NCI-H2171 treated with DMSO at 0.1 percent for 48 hours (cell line): ENCODE measurements at places on chromosomes 1 and 21.
A peak's percentile ranks its signal among the peaks of the same experiment; 100 is the strongest.

GRCh38 chr1:76237211-76237610 lies 162.7 kb downstream of the ST6GALNAC3 start:
- DNase-seq, result no peak

DNA sequence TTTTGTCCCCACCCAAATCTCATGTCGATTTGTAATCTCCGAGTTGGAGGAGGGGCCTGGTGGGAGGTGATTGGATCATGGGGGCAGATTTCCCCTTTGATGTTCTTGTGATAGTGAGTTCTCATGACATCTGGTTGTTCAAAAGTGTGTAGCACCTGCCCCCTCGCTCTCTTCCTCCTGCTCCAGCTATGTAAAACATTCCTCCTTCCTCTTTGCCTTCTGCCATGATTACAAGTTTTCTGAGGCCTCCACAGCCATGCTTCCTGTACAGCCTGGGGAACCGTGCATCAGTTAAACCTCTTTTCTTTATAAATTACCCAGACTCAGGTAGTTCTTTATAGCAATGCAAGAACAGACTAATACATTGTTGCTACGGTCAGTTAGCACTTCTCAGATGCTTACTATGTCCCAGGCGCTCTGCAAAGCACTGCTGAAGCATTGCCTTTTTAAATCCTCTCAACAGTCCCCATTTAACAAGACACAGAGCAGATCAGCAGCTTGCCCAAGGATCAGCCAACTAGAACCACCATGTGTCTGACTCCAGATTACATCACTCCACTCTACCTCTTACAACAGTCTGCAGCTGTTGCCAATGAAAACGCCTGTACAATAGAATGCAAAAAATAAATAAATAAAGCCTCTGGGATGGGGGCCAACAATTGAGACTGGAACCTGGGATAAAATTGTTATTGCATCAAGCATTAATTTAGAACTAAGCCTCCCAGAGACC lies 52.4 kb upstream of the USP1 start:
- DNase-seq, result peak; percentile 98

DNA sequence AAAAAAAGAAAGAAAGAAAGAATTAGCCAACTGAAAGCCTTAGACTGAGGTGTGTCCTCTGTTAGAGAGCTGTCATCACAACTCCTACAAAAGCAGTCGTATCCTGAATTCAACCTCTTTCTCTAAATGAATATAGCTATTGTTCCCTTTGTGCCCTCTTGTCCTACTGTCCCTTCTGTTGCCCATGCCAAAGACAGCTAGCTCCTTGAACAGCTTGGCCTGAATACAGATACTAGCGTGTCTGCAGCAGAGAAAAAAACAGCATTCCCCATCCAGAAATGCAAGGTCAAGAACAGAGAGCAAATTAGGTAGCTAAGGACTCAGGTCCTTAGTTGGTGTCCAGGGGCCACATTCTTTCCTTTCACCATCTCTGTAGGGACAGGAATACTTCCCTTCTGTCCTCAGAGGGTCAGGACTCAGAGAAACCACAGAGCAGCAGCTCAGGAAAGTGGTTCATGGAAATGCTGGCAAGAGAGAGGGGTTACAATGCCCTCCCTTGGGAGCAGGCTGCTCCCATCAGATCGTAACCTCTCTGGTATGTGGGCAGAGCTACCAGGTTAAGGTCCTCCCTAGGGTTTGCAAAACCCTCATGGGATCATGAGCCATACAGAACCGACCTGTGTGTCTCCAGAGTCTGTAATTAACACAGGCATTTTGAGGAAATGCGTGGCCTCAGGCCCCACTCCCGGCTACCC lies 1.8 kb upstream of the ZBTB48 start:
- DNase-seq, result no peak

GRCh38 chr1:192852001-192852947 lies 43.4 kb downstream of the RGS2 start:
- DNase-seq, result no peak

- peak; percentile 13 for DNase-seq
These were observed 430.6 kb upstream of the DAB1 start for GRCh38 chr1:57854436-57854835.

DNA sequence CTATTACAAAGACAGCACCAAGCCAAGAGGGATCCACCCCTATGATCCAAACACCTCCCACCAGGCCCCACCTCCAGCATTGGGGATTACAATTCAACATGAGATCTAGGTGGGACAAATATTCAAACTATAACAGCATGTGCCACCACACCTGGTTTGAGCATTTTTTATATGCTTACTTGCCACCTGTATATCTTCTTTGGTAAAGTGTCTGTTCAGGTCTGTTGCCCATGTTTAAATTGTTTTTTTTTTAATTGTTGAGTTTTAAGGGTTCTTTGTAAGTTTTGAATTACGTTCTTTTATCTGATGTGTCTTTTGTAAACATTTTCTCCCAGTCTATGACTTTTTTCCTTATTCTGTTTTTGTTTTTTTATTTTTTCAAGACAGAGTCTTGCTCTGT lies 83.4 kb downstream of the LRIG2 start:
- DNase-seq, result no peak
